Thyroid gland (tissue), 4 donors: ENCODE measurements at places on chromosomes 13 and 19. TPM values are rescaled to one million over a fixed set of nuclear protein-coding genes. Genes with fewer than 3 reads are reported as not detected.

GRCh38 chr19:27716922-27717321 lies 1496.0 kb downstream of the UQCRFS1 start:
- H3K4me1 ChIP-seq: no peaks in the 10 kb centered on the region
- no peaks in the 10 kb centered on the region for H3K36me3 ChIP-seq
- H3K27ac ChIP-seq: no peak overlapping the region
- no peak for DNase-seq
- H3K4me3 ChIP-seq: no peak overlapping the region

DNA sequence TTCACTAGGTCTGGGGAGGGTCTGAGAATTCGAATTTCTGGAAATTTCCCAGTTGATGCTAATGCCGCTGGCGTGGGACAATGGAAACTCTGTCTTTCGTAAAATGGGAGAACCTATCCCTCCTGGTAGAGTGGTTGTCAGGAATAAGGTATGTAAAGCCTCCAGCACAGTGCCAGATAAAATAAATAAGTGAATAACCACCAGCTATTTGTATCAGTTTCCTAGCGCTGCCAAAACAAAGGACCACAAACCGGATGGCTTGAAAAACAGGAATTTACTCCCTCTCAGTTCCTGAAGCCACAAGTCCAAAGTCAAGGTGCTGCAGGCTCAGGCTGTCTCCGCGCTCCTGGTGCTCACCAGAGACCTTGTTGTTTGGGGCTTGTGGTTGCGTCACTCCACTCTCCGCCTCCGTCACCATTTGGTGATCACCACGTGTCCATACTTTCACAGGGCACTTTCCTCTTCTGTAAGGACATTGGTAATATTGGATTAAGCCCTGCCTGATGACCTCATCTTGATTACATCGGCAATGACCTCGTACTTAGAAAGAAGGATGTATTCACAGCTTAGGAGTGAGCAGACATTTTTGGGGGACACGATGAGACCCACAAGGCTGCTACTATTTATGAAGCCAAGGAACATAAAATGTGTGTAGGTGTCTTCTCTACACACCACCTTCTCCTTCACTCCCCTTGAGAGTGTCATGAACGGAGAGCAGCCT lies 428.5 kb downstream of the IRS2 start:
- H3K4me3 ChIP-seq: no peak overlapping the region
- H3K4me1 ChIP-seq: no peaks in the 10 kb centered on the region
- H3K27me3 ChIP-seq: no peaks in the 10 kb centered on the region
- no peak for DNase-seq
- no peak overlapping the region for H3K27ac ChIP-seq

- H3K36me3 ChIP-seq: no peaks in the 10 kb centered on the region
- no peak overlapping the region for H3K27ac ChIP-seq
- DNase-seq: no peak
- no peak overlapping the region for H3K4me3 ChIP-seq
- H3K27me3 ChIP-seq: no peaks in the 10 kb centered on the region
These were observed 198.4 kb downstream of the GPC5 start for GRCh38 chr13:91596842-91597241.

DNA sequence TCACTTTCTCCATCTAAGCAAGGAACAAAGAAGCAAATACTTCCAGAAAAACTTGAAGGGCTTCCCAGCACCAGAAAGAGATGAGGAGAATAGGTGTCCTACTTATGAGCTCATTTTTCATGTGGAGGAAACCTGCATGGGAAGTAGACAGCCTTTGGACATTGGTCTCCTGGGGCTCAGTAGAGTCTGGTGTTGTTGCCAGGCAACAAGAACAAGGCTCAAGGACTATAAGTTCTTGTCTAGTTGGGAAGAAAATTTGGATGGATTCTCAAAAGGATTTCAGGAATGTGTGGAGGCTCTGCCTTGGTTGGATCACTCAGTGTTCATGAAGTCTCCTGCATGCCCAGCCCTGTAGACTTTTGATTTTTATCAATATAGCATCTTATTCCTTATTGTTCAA lies 84.5 kb downstream of the MBNL2 start:
- no peak for DNase-seq
- H3K27me3 ChIP-seq: no peaks in the 10 kb centered on the region
- no peaks in the 10 kb centered on the region for H3K36me3 ChIP-seq
- H3K4me1 ChIP-seq: peaks cover 32% of the 10 kb centered on the region
- no peak overlapping the region for H3K4me3 ChIP-seq

DNA sequence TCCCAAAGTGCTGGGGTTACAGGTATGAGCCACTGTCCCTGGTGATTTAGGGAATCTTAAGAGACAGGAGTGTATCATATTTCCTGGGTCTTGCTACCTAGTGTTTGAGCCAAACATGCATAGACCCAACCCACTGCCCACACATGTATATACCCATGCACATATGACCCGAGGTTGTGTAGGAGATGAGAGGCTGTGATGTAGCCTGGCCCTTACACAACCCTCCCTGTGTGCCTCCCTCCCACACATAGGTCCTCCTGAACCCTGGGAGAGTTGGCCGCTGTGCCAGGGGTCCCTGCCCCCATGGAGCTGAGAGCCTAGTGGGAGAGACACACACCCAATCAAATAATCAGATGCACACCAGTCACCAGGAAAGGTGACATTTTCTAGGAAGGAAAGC lies 365.9 kb downstream of the ZNF536 start:
- no peaks in the 10 kb centered on the region for H3K36me3 ChIP-seq
- no peaks in the 10 kb centered on the region for H3K27me3 ChIP-seq
- DNase-seq: no peak
- no peak overlapping the region for H3K4me3 ChIP-seq

DNA sequence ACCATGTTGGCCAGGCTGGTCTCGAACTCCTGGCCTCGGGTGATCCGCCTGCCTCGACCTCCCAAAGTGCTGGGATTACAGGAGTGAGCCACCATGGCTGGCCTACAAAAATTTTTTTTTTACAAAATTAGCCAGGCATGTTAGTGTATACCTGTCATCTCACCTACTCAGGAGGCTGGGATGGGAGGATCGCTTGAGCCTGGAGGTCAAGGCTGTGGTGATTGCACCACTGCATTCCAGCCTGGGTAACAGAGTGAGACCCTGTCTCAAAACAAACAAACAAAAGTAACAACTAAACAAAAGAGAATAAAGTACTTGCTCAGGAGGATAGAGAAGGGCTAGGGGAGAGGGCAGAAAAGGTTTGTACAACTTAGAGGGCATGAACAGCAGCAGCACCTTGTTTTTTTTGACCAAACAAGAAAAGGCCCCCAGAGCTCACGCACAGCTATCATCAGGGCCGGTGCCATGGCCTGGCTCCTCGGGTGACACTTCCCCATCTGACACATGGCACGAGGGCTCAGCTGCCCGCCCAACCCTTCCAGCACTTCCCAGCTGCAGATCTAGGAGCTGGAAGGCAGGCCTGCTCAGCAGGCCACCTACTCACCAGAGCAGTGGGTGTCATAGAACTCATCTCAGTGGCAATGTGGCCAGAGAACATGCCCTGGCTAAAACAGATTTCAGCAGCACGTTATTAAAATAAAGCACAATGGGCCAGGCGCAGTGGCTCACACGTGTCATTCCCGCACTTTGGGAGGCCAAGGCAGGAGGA lies 8.6 kb upstream of the SLC7A9 start:
- H3K4me1 ChIP-seq: no peaks in the 10 kb centered on the region
- H3K4me3 ChIP-seq: no peak overlapping the region
- no peak for DNase-seq
- no peaks in the 10 kb centered on the region for H3K27me3 ChIP-seq
- no peak overlapping the region for H3K27ac ChIP-seq
- H3K36me3 ChIP-seq: peaks cover 3% of the 10 kb centered on the region

DNA sequence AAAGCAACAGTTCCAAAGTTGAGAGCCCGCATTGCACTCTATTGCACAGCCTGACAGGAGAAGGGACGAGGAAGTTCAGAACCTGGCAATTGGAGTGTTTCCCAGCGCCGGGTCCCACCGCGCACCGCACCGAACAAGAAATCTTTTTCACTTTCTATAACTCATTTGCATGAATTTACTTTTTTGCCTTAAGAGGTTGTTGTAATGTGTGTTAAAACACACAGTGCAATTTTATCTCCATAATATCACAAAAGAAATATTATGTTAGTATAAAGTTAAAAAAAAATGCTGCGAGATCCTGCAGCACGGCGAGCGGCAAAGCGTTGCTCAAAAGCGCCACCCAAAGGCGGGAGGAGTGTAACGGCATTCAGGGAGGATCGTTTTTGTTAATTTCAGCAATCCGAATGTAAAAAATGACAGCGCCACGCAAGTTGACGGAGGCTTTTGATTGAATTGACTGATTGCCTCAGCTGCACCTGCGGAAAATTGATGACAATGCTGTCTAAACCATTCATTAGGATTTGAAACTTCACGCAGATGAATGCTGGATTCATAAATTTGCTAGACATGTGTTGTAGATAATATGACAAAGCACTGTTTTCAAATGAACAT lies 303.6 kb upstream of the ZNF507 start:
- no peak overlapping the region for H3K27ac ChIP-seq
- no peaks in the 10 kb centered on the region for H3K27me3 ChIP-seq
- H3K36me3 ChIP-seq: no peaks in the 10 kb centered on the region
- peak; percentile 71 for DNase-seq
- peak overlapping the region; percentile 7 for H3K4me3 ChIP-seq

GRCh38 chr19:46404753-46405468 lies 8.5 kb downstream of the CCDC8 start:
- H3K4me3 ChIP-seq: no peak overlapping the region
- peak overlapping the region; percentile 41 for H3K27ac ChIP-seq
- no peak for DNase-seq
- H3K36me3 ChIP-seq: no peaks in the 10 kb centered on the region
- peaks cover 15% of the 10 kb centered on the region for H3K4me1 ChIP-seq

- H3K4me1 ChIP-seq: no peaks in the 10 kb centered on the region
- H3K27me3 ChIP-seq: no peaks in the 10 kb centered on the region
- H3K36me3 ChIP-seq: no peaks in the 10 kb centered on the region
- no peak overlapping the region for H3K4me3 ChIP-seq
These were observed 1147.5 kb downstream of the DIAPH3 start for GRCh38 chr13:59016250-59016649.

DNA sequence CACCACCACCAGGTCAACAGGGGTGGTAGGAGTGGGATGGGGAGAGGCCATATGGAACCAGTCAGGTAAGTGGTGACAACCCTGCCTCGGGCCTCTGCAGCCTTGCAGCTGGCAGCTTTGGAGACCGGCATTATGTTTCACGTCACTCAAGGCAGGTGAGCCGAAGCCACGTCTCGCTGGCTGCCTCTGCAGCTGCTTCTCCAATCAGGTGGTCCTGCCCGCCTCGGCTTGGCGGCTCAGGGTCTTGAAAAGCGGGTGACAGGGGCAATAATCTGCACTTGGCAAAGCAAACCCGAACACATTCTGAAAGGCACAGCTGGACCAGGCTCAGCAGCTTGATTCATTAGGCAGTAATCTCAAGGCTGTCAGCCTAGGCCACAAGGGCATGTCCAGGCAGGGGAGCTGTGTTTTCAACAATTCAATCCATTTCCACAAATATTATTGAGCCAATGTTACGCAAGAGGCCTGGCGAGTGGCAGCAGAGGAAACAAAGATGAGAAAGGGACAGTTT lies 77.4 kb upstream of the PCDH8 start:
- H3K4me1 ChIP-seq: no peaks in the 10 kb centered on the region
- no peak for DNase-seq
- H3K27ac ChIP-seq: no peak overlapping the region
- no peak overlapping the region for H3K4me3 ChIP-seq
- H3K27me3 ChIP-seq: no peaks in the 10 kb centered on the region
- no peaks in the 10 kb centered on the region for H3K36me3 ChIP-seq

DNA sequence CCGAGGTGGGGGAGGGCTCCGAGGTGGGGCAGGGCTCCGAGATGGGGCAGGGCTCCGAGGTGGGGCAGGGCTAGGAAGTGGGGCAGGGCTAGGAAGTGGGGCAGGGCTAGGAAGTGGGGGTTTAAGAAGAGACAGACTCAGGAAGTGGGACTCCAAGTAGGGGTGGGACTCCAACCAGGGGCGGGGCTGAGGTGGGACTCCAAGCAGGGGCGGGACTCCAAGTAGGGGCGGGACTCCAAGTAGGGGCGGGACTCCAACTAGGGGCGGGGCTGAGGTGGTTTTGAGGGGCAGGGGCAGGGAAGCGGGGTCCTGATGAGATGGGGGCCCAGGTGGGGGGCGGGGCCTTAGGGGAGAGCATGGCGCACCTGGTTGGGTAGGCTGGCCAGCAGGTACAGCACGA lies 13.6 kb downstream of the CFD start:
- peaks cover 26% of the 10 kb centered on the region for H3K36me3 ChIP-seq
- H3K27ac ChIP-seq: no peak overlapping the region
- DNase-seq: peak; percentile 26

DNA sequence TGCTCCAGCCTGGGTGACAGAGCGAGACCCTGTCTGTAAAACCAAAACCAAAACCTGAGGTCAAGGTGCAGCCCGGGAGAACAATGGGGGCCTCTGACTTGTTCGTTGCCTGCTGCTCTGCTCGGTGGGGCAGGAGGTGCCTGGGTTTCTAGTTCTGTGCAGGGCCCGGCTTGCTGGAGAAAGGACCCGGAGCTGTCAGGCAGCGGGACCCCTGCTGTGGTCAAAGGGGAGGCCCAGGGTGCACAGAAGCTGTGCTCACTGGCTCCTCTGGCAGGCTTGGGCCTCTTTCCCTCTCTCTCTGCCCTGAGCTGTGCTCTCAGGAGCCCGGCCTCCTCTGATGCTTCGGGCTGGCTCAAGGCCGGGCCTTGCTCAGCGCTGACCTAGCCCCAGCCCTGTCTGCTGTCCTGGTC lies 3.5 kb downstream of the LRP3 start:
- H3K27me3 ChIP-seq: no peaks in the 10 kb centered on the region
- no peak for DNase-seq
- H3K27ac ChIP-seq: no peak overlapping the region
- H3K4me3 ChIP-seq: no peak overlapping the region
- H3K4me1 ChIP-seq: peaks cover 8% of the 10 kb centered on the region
- no peaks in the 10 kb centered on the region for H3K36me3 ChIP-seq

DNA sequence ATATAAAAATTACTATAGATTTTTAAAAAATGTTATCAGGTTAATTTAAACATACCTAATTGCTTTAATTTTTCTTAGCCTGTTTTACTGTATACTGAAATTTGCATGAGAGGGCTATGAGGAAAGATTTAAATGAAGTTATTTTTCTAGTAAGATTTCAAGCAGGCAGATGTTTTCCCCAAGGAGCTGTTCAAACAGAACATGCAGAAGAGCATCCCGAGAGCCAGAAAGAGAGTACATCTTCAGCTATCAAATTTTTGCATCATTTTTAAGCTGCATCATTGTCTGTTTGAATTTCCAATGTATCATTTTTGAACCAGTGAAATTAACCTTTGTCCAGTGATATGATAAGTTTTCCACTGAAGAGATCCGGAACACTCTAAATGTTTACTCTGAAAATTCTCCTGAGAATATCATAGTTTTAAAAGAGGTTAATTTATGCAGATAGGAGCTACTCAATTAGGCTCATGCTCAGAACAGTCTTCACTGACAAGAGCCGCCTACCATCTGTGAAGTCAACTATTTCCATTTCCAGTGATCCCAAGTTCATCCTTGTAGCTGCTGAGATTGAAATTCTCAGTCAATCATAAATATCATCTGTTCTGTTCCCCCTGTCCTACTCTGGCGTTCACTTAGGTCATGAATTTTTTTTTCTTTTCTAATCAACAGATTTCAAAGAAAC lies 467.7 kb upstream of the NBEA start:
- H3K4me1 ChIP-seq: no peaks in the 10 kb centered on the region
- no peak overlapping the region for H3K4me3 ChIP-seq
- H3K27me3 ChIP-seq: no peaks in the 10 kb centered on the region
- no peaks in the 10 kb centered on the region for H3K36me3 ChIP-seq

GRCh38 chr13:57739089-57739488 lies 107.5 kb downstream of the PCDH17 start:
- H3K27ac ChIP-seq: no peak overlapping the region
- H3K4me3 ChIP-seq: no peak overlapping the region
- DNase-seq: no peak
- H3K27me3 ChIP-seq: no peaks in the 10 kb centered on the region
- H3K4me1 ChIP-seq: no peaks in the 10 kb centered on the region

PSG7 gene
- not detected for total RNA-seq

TNFAIP8L1 gene
- 6.7 TPM for total RNA-seq

ZNF888 gene
- total RNA-seq: 3.3 TPM

MYO16 gene
- total RNA-seq: 0.13 TPM

APOC1 gene
- total RNA-seq: 4.1 TPM

DAPK3 gene
- 29.6 TPM for total RNA-seq
